ENCODE measurements at places on chromosomes 3 and 15.
A peak's percentile ranks its signal among the peaks of the same experiment; 100 is the strongest.

GRCh38 chr15:65638681-65639089 lies 16.9 kb downstream of the SLC24A1 start:
- peak; percentile 96 for DNase-seq

- DNase-seq = no peak
Observed at GRCh38 chr3:60291115-60291514, 960.1 kb downstream of the FHIT start.

DNA sequence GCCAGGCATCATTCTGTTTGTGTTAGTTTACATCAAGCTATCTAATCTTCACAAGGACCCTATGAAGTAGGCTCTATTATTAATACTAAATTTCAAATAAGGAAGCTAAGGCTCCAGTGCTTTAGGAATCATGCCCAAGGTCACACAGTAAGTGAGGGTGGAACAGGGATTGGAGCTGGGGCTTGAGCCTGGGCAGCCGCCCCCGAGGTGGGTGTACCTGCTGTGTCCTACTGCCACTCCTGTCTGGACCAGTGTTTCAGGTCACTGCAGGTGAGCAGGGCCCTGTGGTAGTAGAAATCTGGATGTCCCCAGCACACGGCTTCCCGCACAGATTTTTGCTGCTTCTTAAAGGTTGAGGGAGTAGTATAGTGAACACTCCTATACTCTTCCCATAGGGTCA lies 6.5 kb downstream of the KLF13 start:
- no peak for DNase-seq

DNA sequence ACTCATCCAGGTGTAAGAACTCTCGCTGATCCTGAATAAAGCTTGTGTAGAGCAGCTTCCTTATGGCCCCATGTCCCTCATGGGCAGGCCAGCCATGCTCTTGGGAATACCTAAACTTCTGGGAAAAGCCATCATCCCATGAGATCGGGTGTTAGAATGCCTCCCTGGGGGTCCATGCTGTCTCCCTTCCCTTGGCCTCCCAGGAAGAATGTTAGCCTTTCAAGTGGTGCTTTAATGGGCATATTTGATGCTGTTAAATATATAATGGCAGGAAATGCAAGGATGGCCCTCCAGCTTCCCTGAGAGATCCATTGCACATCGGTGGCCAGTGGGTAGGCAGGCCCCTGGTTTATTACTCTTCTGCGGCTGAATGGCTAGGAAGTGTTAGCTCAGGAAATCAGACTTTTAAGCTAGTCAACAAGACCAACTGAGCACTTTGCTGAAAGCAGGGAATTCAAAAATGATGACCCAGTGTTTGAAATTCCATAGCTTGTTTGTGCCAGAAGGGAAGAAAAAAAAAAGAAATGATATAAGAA lies 60.5 kb upstream of the LRTM1 start:
- no peak for DNase-seq

GRCh38 chr3:45965653-45966052 lies 22.4 kb downstream of the CXCR6 start:
- DNase-seq = no peak

DNA sequence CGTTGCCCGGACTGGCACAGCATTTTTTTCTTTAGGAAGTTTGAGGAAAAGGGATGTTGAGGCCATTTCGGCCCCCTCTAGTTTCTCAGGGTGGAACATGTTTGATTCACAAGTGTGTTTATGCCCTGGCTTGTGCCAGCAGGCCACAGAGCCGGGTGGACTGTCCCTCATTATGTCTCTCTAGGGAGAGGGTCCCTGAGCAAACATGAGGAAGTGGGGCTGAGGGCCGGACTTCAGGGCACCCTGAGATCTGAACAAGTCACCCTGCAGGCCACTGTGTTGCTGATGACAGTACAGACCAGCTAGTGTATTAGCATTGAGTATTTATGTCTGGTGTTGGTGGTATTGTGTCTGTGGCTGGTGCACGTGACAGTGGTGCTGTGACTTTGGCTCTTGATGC lies 34.9 kb downstream of the RNU5B-1 start:
- DNase-seq = no peak

DNA sequence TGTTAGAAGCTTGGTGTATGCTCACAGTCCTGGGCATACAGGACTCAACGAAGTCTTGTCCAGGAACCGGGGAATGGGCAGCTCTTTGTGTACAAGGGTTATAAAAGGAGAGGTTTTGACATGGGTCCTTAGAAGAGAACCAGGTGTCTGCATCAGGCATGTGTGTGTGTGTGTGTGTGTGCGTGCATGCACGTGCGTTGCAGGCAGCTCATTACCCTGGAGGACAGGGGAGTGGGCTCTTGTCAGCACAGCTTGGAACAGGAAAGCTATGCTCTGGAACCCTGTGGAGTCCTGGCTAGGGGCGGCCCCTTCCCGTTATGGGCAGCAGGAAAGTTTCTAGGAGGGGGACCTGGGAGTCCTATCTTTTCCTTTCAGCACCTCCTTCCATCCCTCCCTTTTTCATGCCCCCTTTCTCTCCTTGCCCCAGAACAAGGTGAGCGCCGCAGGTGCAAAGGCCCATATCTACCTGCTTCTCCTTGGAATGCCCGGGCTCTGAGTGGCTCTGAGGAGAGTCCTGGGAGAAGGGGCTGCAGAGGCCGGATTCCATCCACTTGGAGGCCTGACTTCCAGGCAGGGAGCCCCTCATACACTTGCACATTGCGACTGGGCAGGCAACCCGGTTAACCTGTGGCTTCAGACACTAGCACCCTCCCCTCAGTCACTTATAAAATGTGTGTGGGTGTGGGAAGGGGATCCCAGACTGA lies 33.9 kb upstream of the LCTL start:
- DNase-seq = no peak

DNA sequence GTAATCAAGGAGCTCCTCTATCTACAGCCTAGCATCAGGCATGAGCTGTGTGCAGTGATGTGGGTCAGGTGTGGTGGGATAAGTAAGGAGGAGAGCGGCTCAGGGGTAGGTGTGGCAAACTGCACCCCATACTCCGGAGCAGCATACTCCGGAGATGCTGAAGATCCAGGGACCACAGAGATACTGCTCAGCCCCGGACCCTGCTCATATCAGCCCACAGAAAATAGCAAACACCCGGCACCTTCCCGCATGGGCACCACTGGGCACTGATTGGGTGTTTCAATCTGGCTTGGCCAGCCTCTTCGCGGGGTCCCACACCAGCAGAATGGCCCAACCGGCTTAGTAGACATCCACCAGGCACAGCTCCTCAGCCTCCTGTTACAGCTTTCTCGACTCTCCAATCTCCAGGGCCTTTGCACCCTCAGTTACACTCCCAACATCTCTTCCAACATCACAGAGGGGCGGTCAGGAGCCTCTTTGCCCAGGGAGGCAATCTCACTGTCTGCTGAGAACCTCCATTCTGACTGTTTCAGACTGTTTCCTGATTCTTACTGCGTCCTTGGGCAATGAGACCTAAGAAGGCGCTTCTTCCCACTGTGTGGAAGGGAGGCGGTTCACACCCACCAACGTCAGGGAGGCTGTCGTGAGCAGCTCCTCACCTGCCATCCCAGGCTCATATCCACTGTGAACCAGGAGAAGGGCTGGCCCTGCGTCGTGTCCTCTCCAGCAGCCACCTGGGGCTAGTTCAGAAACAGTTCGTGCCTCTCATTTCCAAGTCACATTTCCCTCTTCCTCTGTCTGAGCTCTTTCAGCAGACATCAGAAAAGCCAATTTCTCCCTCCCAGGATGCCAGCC lies 59.8 kb downstream of the CAPN7 start:
- no peak for DNase-seq

DNA sequence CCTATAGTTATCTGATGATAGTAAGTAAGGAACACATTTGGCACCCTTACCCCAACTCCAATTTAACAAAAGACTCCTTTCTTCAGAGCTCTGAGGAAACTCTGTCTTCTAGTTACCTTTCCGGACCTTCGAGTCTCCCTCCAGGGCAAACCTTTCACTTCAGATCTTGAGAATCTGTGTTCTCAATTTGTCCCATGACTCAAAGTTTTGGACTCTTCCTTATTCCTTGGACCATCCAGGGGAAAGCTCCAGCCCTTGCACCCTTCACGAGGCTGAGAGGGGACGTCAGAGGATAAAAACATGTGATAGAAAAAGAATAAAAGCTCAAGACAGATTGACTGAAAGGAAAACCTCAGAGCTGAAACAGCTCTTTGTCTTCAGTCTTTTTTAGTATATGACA lies 76.9 kb downstream of the CTNNB1 start:
- DNase-seq = no peak

DNA sequence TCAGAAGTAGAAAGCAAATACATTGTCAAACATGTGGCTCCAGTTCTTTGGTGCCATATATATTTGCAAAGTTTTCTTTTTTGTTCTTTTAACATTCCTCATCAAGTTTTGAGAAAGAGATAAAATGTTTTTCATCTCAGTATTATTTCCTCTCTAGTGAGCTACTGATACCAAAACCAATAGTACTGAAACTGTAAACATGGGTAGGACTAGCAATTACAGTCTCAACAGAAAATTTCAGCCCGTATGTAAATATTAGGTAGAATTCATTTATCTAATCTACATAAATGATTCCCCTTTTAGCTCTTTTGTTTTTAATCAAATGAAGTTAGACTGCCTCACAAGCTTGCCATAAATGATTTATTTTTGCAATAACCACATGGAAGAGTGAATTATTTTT lies 21.4 kb downstream of the SECISBP2L start:
- DNase-seq = no peak

DNA sequence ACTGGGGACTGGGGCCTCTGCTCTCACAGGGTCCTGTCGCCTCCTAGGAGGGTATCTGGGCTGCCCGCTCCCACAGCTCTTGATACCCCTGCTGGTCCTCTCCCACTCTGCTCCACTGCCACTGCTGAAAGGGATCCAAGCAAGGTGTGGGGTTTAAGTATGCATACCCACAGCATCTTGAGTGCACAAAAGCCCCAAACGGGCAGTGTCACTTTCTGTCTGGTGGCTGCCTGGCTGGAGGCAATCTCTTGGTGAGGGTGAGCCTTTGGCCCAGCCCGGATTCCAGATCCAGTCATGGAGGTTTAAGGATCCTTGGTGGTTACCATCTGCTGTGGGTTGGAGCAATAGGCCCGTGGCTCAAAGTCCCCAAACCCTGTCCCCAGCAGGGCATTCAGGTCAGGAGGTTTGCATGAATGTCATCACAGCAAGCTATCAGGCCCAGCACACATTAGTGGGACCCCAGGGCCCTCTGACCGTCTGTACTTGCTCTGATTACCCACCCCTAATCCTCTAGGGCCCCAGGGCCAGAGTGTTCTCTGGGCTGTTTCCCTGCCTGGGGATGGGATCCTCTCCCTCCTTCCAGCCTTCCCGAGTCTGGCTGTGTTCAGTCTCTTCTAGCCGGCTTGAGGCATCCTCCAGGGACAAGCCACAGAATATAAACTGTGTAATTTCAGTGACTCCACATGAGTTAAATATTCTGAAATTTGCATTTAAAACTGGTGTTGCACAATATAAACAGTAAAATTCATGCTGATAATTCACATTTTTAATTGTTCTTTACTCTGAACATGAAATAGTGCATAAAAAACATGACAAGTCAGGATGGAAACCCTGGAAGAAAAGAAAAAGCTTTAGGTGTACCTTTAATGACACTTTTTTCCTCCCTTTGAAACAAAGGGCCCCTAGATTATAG lies 4.9 kb upstream of the TJP1 start:
- no peak for DNase-seq

- no peak for DNase-seq
Observed at GRCh38 chr15:36831904-36832287, 252.5 kb downstream of the CDIN1 start.

- DNase-seq = no peak
Observed at GRCh38 chr3:174685796-174686195, 173.3 kb upstream of the NAALADL2 start.

GRCh38 chr3:33250712-33251111 lies 26.5 kb upstream of the FBXL2 start:
- DNase-seq = no peak

DNA sequence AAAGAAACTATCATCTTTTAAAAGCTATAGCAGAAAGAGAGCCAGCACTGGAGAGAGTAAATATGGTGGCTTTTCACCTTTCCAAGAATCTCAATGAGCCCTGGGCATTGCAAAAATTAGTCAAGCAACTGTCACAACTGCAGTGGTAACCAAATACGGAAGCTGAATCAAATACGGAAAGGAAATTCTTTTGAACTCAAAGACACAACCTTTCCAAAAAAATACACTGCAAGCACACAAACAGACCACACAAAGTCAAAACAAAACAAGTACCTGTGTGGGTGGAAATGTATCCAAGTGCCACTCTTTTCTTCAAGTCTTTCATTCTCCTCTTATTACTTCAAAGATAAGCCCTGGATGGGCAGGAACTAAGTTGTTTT lies 17.6 kb downstream of the VGLL4 start:
- no peak for DNase-seq

GRCh38 chr3:14279626-14280061 lies 101.0 kb downstream of the LSM3 start:
- DNase-seq = no peak

DNA sequence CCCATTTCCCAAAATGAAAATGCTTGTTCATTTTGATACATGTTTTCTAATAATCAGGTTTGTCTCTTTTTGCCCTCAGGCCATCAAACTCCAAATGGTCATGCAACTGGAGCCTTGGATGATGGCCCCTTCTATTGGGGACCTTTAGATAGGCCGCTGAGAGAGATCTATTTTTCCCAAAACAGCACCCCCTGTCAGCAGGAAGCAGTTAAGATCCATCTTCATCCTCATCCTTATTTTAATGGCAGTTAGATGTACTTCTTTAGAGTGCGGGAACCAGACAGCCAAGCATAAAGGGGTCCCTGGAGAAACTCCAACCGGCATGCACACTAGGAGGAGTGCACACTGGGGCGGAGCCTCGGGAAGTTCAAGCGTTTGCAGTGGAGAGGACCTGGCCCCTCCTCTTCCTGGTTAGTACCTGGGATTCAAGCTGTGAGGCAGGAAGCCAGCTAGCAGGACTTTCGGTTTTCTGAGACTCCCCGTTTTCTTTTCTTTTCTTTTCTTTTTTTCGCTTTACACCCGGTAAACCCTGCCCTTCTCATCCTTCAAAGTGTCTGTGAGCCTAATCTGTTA lies 31.9 kb upstream of the STRIT1 start:
- DNase-seq = peak; percentile 17

DNA sequence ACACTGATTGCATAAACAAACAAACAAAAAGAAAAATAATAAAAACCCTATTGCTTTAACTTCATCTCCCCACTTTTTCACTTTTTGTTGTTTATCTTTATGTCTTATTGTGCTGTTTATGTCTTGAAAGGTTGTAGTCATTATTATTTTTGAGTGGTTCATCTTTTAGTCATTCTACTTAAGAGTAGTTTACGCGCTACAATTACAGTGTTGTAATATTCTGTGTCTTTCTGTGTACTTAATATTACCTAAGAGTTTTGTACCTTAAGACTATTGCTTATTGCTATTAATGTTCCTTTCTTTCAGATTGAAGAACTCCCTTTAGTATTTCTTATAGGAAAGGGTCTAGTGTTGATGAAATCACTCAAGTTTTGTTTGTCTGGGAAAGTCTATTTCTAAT lies 28.1 kb downstream of the TM4SF18 start:
- DNase-seq = no peak

- DNase-seq = no peak
Observed at GRCh38 chr15:68794863-68795262, 25.8 kb downstream of the ANP32A start.

DNA sequence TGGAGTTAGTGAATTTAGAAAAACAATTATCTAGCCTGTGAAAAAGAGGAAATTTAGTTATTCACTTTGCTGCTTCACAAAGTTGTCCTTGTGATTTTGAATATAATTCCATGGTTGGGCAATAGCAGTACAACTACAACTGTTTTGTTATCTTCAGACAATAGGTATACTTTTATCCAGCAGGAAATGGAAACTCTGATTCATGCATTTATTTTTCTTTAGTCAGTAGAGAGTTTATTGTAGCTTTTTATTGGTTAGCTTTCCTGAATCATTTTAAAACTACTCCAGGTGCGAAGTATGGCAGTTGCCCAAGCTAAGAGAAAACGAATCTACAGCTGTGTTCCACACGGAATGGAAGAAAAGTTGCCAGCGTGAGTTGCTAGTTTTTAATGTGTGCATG lies 80.3 kb downstream of the TM4SF4 start:
- peak; percentile 54 for DNase-seq

Measured in A549 (cell line).